Stimulated activated CD4-positive, alpha-beta T cell treated with anti-CD3 and anti-CD28 coated beads, Interleukin-2, amount 100 ng/mL, for 24 hours (primary cell): ENCODE measurements at places on chromosomes 2 and 18.

DNA sequence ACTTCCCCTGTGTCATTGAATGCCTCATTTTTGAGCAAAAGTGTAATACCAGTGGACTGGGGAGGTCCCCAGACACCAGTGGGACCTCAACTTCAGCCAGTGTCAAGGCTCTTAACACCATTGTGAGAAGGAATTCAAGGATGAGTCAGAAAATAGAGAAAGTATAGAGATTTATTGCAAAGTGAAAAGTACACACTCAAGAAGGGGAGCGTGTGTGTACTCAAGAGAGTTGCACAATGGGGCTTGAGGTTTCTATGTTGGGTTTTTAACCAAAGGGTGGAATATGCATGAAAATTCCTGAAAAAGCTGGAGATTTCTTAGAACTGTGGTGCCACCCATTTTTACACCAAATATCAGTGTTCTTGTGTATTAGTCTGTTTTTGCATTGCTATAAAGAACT, 81.9 kb downstream of the ADCYAP1 start:
- no peak for DNase-seq

DNA sequence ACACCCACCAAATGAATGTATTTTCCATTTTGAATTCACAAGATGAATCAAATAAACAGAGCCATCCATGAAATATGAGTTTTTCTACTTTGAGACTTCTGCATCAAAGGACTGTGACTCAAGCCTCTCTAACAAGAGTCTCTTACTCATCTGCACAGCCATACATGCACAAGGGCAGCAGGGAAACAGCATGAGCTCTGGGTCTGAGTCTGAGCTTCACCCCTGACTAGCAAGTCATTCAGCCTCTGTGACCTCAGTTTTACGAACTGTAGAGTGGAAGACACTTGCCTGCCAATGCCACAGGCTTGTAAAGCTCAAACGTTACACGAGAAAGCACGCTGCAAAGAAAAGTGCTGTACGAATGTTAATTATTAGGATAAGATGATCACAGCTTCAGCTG, 42.9 kb downstream of the MREG start:
- DNase-seq: peak; percentile 19

- DNase-seq: peak; percentile 21
These were observed at the start of gene HOXD8 for GRCh38 chr2:176128982-176129796. HOXD8 (plus strand) TSS chr2:176129705; CDS start chr2:176130367, 662 bp downstream.

GRCh38 chr2:54636415-54637139, 86.9 kb upstream of the EML6 start:
- no peak for DNase-seq

- peak; percentile 27 for DNase-seq
These were observed 24.1 kb downstream of the RBM43 start for GRCh38 chr2:151237422-151238025.

GRCh38 chr2:241804326-241805229, 4.4 kb upstream of the NEU4 start:
- DNase-seq: peak; percentile 23

DNA sequence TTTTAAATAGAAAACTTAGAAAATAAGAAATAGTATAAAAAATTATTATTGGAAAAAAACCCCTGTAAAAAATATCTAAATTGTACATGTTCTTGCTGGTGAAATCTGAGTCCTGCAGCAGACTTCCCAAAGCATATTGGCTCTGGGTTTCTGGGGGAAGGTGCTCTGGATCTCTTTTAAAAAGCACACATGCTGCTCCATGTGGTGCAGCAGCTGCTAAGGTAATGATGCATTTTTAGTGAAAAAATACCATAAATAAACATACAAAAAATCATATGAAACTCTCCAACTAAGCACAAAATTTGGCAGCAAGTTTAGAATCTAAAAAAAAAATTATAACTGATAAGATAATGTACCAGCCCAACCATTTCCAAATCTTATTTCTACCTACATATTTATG, 216.5 kb downstream of the GPD2 start:
- no peak for DNase-seq

DNA sequence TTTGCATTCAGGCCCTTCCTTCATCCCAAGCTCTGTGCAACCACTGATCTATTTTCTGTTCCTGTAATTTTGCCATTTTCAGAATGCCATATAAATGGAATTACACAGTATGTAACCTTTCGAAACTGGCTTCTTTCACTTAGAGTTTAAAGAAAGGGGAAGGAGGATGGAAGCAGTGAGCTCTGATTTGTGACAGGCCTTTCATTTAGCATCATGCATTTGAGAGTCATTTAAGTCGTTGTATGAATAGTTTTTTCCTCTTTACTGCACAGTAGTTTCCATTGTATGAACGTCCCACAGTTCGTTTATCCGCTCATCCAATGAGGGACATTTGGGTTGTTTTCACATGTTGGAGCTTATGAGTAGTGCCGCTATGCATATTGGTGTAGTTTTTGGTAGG, 67.0 kb downstream of the LBH start:
- no peak for DNase-seq

DNA sequence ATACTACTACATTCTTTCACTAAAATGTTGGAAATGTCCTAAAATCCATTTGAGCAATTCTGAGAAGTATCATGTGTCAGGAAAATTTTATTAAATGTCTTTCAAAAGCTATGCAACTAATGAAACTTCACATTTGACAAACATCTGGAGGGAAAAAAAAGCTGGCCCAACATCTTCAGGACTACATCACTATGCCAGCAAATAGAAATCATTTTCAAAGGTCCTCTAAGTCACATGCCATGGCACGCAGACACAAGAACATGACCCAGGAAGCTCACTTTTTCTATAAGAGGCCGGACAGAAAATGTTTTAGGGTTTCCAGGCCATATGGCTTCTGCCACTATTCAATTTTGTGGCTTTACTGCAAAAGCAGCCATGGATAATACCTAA, 11.6 kb downstream of the KANSL3 start:
- no peak for DNase-seq

DNA sequence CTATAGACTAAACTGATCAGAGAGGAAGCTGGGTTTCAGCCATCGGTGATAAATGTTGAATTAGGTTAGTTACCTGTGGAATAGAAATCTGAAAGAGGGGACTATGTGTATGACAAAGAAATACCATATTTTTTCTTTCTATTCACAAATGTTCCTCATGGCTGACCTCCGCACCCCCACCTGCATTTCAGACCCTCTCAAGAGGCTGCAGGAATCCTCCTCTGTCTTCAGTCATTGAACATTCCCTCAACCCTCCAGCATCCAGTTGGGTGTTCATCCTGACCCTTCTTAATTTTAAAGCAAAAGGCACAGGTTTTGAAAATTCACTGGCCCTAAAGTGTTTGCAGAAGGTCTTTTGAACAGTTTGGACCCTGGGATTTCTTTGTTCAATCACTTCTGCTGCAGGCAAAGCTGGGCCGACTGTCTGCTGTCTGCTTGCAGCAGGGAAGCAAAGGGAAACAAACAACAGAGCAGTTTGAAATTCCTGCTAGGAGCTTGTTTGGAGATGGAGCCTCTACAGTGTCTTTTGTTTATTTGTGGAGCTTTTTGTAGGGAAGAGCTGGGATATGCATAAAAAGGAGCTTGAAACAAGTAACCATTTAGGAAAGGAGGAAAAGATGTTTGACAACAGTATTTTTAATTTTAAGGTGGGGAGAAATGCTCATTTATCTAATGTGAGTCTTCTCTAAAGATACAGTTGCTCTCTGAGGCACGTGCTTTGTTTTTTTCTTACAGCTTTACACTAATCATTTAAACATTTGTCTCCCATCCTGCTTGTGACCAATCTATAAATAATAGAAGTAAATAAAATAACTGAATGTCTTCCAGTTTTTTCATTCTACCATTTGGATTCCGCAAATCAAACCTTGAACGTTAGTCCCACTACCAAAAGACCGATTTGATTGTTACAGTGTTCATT, 213.3 kb upstream of the MMADHC start:
- no peak for DNase-seq

DNA sequence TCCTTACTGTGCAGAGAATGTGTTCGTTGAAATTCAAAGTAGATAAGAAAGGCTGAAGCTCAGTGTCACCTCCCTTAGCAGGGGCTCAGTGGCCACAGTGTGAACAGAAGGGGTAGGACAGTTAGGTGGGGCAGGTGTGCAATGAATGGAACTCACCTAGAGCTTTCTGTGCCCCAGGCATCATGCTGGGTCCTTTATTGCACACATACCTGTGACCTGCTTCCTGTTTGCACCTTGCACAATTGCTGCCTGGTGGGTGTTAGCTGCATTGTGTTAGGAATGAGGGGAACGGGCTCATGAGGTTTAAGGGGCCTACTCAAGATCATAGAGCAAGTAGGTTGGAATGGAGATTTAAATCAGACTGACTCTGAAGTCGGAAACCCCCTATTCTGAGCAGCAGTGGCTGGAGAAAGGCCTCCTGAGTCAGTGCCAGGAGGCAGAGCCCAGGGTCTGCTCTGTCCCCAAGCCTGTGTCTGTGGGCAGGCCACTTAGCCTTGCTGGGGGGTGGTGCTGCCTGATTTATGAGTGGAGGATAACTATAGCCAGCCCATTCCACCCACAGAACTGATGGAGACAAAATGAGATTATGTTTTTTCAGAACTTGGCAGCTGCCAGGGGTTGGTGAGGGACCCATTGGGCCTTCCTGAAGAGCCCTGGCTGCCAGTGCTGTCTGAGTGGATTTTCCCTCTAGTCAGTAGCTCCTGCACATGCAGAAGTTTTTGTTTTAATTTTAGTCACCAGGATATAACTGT, 76.2 kb downstream of the NPAS2 start:
- DNase-seq: no peak

GRCh38 chr2:241555711-241556110, 2.8 kb upstream of the BOK start:
- no peak for DNase-seq

DNA sequence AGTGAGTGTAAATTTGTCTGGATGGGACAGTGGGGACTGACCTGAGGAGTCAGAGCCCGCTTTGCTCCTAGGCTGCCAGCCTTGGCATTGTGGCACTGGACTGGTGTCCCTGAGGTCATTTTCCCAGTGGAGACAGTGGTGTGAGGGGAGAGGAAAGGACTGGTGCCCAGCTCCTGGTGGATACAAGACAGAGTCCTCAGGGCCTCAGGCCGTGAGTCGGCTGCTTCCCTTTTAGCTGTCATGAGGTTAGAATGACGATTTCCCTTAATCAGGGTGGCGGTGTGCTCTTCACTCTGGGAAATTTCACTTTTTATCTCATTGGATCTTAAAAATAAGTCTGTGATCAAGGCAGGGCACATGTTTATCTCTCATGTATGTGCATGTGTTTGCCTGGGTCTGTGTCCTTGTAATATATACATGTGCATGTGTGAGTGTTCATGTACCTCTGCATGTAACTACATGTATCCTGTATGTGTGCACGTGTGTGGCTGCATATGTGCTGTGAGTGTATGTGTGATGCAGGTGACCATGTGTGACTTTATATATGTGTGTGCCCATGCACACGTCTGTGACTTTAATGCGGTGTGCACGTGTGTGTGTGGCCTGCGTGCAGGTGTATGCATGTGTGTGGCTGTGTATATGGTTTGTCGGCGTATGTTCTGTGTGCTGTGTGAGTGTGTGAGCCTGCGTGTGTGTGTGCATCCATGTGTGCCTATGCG, 55.7 kb downstream of the GLI2 start:
- no peak for DNase-seq

DNA sequence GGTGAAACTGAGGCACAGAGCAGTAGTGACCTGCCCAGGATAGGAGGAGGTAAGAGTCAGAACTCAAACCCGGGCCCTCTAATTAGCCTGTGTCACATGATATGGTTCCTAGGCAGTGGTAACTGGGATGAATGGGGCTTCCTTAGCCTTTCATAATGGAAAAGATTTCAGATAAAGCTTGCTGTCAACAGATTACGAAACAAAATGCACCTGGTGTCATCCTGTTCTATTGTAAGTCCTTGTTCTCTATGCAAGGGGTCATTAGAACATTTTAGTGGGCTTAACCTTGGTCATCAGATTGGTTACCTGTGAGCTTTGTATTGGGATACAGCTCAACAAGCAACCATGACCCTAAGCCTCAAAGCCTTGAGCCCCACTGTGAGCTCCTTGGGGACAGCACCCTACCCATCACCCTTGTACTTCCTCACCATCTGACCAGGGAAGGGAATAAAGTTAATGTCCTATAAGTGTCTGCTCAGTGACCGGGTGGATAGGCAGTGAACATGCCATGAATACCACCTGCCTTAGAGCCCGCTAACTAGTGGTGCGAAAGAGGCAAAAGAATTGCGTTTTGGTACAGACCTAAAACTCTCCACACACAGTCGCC, 70.3 kb upstream of the RMDN2 start:
- no peak for DNase-seq

GRCh38 chr18:8254654-8255053, 354.6 kb upstream of the RAB12 start:
- no peak for DNase-seq

GRCh38 chr18:9866627-9867026, 19.1 kb upstream of the TXNDC2 start:
- no peak for DNase-seq

DNA sequence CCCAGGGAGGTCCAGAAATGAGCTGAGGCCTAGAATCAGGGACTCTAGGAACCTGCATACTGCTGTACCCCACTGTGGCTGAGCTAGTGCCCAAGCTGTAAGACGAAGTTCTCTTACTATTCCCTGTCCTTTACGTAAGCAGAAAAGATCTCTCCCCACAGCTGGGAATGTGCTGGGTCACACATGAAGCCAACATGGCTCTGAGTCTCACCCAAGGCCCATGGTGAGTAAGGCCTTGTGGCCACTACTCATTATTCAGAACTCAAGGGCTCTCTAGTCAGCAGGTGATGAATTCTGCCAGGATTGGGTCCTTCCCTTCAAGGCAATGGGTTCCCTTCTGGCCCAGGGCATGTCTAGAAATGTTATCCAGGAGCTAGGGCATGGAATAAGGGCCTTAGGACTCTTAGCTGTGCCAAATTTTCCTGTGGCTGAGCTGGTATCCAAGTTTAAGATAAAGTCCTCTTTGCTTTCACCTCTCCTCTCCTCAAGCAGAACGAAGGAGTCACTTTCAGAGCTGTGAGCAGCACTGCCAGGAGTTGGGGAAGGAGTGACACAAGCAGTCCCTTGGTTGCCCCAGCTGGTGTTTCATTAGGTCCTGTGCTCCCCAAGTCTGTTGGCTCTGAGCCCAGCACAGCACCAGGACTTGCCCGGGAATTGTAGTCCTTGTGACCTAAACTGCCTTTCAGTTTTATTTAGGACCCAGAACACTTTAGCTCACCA, 707.6 kb downstream of the SLC4A3 start:
- no peak for DNase-seq

GRCh38 chr18:44986933-44987332, 306.2 kb downstream of the SETBP1 start:
- DNase-seq: no peak

- peak; percentile 58 for DNase-seq
These were observed at the start of gene ARL4C for GRCh38 chr2:234496835-234497593. ARL4C (minus strand) TSS chr2:234497081; CDS start chr2:234496586, 495 bp downstream.

DNA sequence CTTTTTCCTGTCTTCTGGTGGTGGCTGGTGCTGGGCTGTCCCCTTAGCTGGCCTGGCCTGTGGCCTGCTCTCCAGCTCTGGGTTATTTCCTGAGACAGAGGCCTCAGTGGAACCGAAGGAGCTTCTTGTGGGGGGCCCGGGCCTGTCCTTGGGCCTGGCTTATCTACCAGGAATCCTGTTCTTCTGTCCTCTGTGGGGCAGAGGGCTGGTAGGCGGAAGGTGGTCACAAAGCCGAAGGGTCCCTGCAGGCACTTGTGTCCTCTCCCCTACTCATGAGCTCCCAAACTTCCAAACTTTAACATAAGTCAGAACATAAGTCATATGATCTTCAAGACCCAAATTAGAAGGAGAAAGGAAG, 74.6 kb upstream of the MCFD2 start:
- no peak for DNase-seq
